NCI-H1092 (cell line): ENCODE measurements at places on chromosomes 2 and 18.

GRCh38 chr2:224221455-224221913, 180.4 kb downstream of the FAM124B start:
- DNase-seq = no peak

- DNase-seq = no peak
Measured at GRCh38 chr2:191783416-191783815, 63.5 kb downstream of the CAVIN2 start.

DNA sequence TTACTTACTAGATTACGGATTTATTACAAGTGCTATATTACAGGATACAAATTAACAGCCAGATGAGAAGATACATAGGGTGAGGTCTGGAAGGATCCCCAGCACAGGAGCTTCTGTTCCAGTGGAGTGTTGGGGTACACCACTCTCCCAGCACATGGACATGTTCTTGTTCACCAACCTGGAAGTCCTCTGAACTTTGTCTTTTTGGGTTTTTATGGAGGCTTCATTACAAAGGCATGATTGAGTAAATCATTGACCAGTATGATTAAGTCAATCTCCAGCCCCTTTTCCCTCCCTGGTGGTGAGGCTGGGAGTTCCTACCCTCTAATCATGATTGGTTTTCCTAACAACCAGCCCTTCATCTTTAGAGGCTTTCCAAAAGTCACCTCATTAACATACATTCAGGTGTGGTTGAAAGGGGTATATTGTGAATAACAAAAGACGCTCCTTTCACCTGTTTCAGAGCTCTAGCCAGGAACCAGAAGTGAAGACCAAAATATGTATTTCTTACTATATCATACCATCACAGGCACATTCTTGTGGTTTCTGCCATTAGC, 38.3 kb downstream of the APLF start:
- DNase-seq = no peak

DNA sequence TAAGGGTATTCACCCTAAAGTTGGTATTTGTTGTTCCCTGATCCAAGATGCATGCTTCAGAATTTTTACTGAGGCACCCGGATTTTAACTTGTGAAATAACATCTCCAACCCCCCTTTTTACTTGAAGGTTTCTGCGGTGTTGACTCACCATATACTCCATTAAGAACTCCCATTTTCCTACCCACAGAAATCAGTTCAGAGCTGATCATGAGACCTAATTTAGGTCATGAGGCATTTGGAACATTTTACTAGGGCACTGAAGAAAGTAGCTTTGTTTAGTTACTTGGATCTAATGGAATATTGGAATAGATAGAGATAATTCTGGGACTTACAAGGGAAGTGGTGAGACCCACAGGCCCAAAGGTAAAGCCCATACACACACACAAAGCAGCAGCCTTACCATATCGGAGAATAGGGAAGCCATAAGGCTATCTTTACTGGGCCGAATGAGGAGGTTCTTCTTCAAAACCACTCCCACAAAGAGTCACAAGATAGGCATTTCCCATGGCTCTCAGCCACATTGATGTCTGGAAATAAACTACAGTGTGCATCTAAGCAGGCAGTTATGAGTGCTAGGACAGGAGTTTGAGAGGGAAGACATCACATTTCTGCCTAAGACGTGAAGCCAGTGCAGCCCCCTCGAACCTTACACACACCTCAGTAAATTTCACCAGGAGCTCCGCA, 681.0 kb upstream of the LRRTM4 start:
- DNase-seq = no peak

- DNase-seq = no peak
Measured at GRCh38 chr2:53210538-53210937, 557.1 kb upstream of the CHAC2 start.

GRCh38 chr2:180291552-180292421, 284.7 kb upstream of the CWC22 start:
- no peak for DNase-seq

DNA sequence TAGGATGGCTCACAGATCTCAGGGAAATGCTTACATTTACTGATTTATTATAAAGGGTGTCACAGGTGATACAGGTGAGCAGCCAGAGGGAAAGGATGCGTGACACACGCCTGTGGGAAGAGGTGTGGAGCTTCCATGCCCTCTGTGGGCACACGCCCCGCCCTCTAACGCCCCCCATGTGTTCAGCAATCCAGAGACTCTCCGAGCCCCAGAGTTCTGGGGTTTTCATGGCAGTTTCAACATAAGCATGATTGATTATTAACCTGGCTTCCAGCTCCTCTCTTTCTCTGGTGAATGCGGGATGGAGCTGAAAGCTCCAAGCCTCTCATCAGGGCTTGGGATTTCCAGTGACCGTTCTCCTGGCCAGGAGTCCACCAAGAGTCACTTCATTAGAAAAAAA, 34.3 kb upstream of the ODC1 start:
- DNase-seq = no peak

GRCh38 chr2:109601783-109602182, 12.0 kb downstream of the SEPTIN10 start:
- no peak for DNase-seq

DNA sequence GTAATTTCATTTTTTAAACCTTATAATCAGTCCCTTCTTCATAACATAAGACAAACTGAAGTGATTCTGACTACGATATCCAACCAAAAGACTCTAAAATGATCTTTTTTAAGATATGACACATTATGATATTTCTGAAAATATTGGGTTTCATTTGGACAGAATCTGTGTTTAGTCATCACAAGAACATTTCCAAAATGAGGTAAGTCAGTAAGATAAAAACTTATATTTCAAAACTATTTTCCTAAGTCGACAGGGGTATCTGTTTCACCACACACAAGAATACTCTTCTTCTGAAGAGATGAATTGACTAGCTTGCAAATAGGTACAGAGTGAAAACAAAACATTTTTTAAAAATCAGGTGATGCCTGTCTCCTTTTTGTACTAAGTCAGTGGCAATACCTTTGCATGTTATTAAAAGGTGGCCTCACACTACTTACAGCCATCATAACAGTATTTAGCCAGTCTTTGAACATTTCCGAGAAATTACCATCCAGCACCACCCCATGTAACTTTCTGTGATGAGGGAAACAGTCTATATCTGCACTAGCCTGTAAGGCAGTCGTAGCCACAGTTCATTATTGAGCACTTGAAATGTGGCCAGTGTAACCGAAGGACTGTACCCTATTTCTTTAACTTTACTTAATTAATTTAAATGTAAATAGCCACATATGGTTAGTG, 13.5 kb downstream of the STK39 start:
- no peak for DNase-seq

GRCh38 chr2:97617911-97618310, 28.0 kb upstream of the COX5B start:
- DNase-seq = no peak

DNA sequence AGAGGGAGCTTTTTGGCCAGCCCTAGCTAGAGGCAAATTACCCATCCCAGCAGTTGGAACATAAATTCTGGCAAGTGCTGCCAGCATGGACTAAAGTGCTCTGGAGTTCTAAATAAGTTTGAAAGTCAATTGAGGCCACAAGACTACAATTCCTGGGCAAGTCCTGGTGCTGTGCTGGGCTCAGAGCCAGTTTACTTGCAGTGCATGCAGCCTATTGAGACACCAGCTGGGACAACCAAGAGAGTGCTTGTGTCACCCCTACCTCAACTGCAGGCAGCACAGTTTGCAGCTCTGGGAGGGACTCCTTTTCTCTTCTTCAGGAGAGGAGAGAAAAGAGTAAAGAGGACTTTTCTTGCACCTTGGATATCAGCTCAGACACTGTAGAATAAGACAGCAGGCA, 277.2 kb upstream of the TMEFF2 start:
- DNase-seq = no peak

- no peak for DNase-seq
Measured at GRCh38 chr2:216884347-216884746, 24.5 kb upstream of the TNP1 start.

DNA sequence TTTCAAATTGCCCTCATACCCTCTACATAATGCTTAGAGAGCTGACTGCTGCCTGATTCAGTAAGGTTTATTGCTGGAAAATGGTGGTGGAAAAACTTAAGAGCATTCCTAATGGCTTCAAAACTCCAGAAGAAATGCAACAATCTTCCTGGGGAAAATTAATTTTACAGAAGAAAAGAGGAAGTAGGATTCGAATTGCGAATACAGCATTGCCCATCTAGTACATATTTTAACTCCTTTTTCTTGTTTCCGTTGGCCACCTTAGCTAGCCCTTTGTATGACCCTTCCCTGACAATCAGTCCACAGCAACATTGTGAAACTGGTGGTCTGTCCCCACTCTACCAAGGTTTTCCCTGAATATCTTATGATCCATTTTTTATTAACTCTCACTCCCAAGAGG, 224.7 kb downstream of the MTX2 start:
- no peak for DNase-seq

DNA sequence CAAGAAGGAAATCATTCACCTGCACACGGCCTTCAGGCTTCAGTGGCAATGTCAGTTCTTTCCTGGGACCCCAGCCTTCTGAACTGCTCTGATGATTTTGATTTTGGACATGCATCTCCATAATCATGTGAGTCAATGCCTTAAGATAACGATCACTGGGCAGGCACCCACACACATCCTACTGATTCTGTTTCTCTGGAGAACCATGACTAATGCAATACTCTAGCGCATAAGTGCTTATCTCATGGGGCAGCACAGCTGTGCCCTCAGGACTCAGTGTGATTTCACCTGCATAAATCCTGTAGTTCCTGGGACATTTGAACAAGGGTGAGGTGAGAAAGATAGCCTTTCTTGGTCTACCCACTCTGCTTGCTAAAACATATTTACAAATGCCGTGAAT, 144.6 kb downstream of the AKAIN1 start:
- no peak for DNase-seq

GRCh38 chr2:25799301-25799700, 79.0 kb downstream of the ASXL2 start:
- no peak for DNase-seq

- DNase-seq = no peak
Measured at GRCh38 chr2:235900631-235901030, 267.6 kb downstream of the GBX2 start.

GRCh38 chr2:159101755-159102489, 133.5 kb downstream of the TANC1 start:
- no peak for DNase-seq

DNA sequence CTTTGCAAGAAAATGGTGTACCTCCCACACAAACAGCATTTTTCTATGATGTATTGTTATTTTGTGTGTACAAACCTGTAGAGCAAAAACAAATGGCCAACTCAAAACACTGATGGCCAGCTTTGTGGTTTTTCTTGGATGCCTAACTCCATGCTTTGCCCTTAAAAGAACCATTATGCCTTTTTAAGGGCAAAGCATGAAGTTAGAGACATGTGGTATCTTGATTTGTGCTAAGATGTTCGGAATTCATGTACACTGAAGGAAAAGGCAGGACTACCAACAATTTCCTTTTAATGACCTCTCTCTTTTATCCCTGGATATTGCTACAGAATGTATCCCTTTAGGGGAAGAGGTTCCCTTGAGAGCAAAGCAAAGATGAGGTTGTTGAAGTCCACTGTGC, 273.6 kb downstream of the SCG2 start:
- no peak for DNase-seq
